Amygdala (tissue), 56 donors: ENCODE measurements at places on chromosomes 4 and X.

DNA sequence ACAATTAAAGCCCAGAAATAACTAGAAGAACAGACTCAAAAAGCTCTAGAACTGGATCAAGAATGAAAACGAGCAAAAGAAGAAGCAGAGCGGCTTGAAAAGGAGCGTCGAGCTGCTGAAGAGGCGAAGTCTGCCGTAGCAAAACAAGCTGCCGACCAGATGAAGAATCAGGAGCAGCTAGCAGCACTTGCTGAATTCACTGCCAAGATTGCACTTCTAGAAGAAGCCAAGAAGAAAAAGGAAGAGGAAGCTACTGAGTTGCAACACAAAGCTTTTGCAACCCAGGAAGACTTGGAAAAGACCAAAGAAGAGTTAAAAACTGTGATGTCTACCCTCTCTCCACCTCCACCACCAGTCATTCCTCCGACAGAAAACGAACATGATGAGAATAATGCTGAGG lies 56.1 kb upstream of the PPP4R3C start:
- DNase-seq, result no peak

DNA sequence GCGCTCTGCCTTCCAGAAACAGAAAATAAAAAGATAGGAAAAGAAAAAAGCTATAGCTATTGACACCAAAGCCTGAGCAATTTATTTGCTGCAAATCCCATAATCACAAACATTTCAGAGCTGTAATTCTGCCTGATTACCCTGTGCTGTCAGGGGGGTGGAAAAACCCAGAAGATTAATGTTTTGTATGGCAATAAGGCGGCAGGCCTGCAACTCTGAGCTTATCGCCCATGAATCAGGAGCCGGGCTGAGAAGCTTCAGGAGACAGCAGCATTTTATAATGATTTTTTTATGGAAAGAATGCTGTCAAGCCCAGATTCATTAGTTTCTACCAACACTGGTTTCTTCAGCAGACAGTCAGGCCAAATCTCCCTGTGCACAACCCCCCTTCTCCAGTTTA lies 82.6 kb upstream of the TMEM164 start:
- no peak for DNase-seq

- no peak for DNase-seq
These were observed 310.6 kb downstream of the PDHA2 start for GRCh38 chr4:96150466-96150865.

GRCh38 chr4:158750379-158750778 lies 18.4 kb upstream of the FNIP2 start:
- DNase-seq, result no peak

DNA sequence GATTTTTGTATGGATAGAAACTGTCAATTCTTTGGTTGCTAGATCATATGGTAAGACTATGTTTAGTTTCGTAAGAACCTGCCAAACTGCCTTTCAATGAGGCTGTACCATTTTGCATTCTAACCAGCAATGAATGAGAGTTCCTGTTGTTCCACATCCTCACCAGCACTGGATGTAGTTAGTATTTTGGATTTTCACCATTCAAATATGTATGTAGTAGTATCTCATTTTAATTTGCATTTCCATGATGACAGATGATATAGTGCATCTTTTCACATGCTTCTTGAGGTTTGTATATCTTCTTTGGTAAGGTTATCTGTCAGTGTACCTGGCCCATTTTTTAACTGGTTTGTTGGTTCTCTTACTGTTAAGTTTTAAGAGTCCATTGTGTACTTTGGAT lies 34.6 kb downstream of the CLOCK start:
- DNase-seq, result no peak

GRCh38 chr4:98648602-98649001 lies 9.8 kb downstream of the TSPAN5 start:
- no peak for DNase-seq

DNA sequence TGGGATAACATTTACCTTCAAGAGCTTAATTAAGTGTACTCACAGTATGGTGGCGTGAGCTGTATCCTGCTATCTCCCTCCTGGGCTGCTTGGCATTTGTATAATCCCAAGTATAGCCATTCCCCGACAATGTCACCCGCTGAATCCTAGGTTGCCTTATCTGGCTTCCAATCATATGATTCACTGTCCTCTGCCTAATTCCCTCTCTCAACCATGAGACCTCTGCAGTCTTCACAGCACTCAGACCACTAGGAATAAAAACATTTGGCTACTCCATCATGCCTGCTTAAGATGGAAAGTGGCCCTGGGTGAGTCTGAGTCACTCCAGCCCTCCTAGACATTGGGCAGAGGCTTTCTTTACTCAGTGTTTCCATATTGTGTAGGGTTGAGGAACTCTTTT lies 28.9 kb upstream of the WDFY3 start:
- DNase-seq, result no peak

GRCh38 chr4:85151371-85151770 lies 184.9 kb upstream of the WDFY3 start:
- no peak for DNase-seq

DNA sequence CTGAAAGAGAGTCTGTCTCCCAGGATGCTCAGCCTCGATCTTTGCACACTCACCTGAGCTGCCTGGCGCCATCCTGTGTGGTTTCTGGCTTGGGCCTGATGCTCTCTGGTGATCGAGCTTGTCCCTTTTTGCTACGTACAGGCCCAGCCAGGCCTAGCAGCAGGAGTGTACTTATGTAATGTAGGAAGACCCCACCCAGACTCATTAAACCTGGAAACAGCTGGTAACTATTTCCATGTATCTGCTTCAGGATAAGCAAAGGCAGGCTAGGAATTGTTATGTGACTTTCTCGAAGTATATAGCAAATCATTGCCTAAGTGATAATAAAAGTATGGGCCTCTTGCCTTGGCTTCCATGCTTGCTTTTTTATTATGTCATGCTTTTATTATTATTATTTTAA lies 18.6 kb upstream of the ARSJ start:
- no peak for DNase-seq

DNA sequence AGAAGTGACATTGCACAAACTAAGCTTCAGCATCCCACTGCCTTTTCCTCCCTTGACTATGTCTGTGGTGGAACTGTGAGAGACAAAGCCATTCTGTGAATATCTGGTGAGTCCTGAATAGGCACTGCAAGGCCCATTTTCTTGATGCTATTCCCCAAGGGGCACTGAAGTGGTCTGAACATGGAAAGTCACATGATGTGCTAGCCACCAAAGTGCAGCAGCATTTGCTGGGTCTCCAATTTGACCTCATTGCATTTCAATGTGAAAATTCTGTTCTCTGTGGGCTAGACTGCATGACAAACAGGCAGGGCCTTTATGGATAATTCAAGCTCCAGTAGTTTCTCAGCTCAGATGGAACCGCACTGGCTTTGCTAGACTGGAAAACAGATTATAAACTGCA lies 627.4 kb upstream of the BOD1L1 start:
- no peak for DNase-seq

DNA sequence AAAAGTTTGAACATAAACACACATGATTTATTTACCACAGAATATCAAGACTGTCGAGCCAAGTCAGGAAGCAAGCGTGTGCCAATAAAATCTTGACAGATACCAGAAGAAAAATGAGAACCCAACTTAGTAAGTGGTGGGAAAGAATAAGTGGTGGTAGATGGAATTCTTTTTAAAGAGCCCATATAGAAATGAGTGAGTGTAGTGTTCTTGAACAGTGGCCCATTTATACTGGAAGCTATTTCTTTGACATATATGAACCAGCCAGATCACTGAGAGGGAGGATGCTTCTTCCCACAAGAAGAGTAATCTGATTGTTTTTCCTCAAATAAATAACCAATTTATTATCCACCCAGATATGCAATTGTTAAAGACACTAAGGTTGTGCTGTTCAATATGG lies 98.0 kb downstream of the NHS start:
- no peak for DNase-seq

DNA sequence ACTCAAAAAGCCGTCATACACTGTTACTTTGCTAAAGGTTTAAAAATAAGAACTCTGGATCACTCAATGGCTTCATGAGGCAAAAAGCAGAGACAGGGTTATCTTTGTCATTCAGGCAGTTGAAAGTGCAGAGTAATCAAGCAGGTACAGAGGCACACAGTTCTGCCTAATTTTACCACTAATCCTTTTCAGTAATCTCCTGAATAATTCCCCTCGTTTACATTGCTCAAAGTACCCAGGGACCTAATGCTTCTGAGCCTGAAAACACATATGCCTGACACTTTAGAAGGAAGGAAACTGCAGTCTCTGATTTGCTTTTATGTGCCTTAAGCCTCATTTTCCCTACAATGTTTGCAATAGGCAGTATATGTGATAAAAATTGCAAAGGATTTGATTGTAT lies 71.4 kb upstream of the TRAM1L1 start:
- DNase-seq, result no peak

- no peak for DNase-seq
These were observed 28.9 kb downstream of the TMPRSS11E start for GRCh38 chr4:68476191-68476590.

- DNase-seq, result no peak
These were observed 100.4 kb downstream of the ITM2A start for GRCh38 chrX:79266702-79267101.

DNA sequence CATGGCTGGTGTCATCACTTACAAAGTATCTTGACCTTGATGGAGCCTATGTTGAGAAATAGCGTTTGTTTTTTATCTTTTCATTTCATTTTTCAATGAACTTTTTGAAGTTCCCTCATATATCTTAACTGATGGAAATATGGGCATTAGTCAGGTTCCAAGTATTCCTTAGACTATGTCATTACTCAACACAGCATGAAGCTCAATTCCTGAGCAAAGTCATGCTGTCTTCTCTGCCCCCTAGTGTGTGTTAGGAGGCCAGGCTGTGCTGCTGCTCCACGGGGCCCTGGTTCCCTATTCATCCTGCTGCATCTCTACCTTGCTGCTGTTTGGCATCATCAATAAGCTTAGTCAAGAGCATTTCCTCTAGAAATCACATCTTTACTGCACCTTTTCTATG lies 40.9 kb downstream of the GPR143 start:
- no peak for DNase-seq

GRCh38 chrX:25022499-25023325 lies 6.9 kb upstream of the ARX start:
- DNase-seq, result no peak

DNA sequence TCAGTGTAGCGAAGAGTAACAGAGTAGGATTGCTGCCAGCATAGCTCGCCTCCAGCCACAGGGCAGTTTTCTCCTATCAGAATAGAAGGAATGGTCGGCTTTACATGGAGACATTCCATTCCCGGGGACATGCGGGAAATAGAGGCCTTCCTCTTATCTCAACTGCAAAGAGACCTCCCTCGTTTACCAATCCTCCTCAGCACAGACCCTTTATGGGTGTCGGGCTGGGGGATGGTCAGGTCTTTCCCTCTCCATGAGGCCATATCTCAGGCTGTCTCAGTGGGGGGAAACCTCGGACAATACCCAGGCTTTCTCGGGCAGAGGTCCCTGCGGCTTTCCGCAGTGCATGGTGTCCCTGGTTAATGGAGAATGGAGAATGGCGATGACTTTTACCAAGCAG lies 285.0 kb downstream of the ASMT start:
- no peak for DNase-seq

GRCh38 chrX:153801669-153802068 lies 7.2 kb downstream of the SSR4 start:
- no peak for DNase-seq

DNA sequence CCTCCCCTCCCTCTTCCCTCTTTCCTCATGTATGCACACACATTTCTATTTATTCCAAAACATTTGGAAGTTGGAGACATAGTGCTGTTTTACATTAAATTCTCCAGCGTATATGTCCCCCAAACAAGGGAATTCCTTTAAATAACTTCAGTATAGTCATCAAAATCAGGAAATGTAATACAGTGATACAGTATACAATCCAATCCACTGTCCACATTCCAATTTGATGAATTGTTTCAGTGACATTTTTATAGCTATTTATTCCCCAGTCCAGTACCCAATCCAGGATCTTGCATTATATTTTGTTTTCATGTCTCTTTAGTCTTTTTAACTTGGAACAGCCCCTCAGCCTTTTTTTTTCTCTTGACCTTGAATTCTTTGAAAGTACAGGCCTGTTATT lies 233.0 kb downstream of the DKK2 start:
- no peak for DNase-seq

GRCh38 chr4:2256156-2256731 lies 5.7 kb downstream of the MXD4 start:
- no peak for DNase-seq

DNA sequence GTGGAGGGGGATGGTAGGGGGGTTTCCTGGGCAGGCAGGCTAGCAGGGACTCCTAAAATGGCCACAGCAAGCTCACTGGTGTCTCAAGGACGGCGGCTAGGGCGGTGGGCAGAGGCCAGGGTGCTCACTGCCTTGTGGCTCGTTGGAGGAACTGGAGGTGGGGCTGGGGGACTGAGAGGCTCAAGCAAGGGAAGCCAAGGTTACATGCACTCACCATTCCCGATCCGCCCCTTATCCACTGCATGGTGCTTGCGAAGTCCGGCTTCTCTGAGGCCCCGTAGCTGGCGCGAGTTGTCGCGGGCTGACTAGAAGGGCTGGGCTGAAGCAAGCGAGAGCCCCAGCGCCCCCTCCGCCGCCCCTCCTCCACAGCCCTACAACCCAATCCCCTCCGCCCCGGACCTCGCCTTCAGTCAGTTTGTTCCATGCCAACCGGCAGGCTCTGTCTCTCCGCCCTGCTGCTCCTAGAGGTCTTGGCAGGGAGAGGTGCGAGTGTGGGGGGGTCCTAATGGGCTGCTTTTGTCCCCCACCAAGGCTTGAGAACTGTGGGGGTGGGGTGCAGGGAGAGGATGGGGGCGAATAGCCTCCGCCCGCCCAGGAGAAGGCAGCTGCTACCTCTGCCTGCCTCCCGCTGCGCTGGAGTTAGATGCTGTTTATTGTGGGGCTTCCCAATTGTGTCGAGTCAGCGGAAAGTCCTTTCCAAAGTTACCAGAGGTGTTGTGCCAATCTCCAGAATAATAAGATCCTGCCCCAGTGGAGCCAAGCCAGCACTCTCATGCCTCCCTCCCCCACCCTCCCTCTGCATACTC lies at the start of gene ARHGEF9:
TSS of gene ARHGEF9 (minus strand) at position 313 of the 806 bp plus-strand sequence. CDS start at position 244, 69 bp downstream.
- no peak for DNase-seq

DNA sequence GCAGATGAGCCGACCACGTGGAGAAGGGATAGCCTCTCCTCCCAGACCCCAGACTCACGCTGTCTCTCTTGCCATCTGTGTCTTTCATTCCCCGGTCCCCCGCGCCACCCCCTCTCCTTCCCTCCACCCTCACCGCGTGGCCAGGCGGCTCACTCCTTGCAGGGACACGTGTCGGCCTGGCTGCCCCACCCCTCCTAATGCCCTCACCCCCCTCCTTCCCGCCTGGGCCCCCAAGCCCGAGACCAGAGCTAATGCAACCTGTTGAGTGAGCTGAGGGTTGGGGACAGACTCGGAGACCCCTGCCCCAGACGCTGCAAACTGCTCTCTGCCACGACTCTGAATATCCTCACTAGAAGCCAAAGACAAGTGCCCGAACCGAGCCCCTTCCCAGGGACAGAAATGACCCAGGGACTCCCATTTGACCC lies 1.8 kb downstream of the SLC38A5 start:
- DNase-seq, result no peak

DNA sequence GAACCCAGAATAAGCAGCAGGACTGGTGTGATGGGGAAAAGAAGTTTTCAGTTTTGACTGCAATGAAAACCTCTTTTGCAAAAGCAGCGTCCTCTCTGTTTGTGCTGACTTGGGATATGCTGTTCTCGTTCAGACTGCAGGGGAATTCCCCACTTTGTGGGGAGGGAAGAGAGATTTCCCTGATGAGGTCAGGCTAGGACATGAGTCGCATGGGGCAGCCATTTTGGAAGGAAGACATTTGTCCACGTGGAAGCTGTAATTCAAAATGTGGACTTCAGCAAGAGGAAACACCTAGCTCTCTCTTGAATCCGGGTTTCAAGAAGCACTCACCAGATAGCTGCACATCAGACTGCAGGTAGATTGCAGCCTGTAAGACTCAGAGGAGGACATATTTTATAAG lies 39.3 kb downstream of the ING2 start:
- DNase-seq, result no peak
